ENCODE measurements at places on chromosomes 13 and 19.

DNA sequence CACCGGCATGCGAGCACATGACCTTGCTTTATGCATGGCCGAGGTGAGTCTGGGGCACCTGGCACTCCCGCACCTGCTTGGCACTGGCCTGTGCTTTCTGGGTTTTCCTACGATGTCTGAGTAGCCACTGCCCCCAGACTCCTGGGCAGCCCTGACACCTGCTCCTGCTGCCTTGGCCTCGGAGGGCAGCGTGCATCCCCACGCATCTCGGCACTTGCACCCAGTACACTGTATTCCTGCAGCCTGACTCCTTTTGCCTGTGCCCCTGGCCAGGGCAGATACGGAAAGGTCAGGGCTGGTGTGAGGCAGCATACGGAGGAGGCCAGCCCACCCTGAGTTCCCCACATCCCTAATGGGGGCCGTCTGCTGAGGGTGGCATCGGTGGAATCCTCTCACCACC, 340.6 kb downstream of the TEX29 start:
- DNase-seq, result no peak

DNA sequence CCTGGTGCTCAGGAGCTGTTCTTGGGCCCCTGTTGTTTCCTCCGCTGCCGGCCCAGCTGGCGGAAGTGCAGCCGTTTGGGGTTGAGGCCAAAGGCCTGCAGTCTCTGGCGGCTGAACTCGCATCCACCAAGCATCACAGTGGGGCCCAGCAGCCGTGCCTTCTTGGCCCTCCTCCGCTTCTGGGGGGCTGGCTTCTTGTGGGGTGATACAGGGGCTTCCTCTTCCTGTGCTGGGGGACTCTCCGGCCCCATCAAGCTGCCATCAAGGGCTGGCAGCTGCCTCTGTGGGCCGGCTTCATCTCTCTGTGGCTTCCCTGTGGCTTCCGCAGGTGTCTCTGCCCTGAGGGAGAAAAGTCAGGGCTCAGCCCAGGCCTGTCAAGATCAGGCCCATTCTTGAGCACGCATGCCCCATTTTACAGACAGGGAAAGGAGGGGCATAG, 10.3 kb downstream of the ATG4D start:
- no peak for DNase-seq

DNA sequence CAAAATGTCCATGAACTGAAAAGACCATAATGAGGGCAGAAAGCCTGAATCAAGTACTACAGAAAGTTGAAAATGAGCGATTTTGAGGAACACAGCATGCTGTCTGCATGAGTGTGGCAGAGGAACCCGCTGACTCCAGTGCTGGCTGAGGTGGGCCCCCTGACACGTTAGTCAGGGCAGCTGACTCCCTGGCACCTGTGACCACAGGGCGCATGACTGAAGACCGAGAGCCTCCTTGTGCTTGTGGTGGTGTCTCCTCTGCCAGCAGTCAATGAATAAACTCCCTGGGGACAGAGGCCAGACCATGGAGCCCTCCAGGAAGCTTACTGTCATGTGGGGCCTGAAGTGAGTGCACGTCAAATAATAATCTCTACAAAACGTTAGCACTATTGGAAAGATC, 38.4 kb upstream of the VSTM2B start:
- DNase-seq, result no peak

DNA sequence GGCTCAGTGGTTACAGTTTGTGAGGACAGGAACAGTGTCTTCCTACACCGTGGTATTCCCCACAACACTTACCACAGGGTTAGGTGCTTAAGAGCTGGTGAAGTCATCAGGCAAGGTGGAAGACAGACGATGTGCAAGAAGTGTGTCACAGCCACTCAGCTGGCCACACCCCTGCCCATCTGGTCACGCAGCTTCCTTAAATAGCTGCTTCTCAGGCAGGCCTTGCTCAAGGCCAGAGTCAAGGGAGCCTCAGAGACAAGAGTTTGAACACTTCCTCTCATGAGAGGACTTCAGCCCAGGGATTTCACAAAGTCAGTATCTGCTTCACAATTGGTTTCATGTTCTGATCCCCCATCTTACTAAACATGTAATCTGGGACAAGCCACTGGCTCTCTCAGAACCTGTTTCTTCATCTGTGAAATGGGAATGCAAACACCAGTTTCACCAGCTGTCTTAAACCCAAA, 80.3 kb upstream of the FRY start:
- DNase-seq, result no peak
